M059J (cell line): ENCODE measurements at places on chromosomes 4 and X. TPM values are rescaled to one million over a fixed set of nuclear protein-coding genes. Genes with fewer than 3 reads are reported as not detected.

MAGEB2 gene
- 0.12 and 0.22 TPM in 2 replicates for total RNA-seq

FAT1 gene
- total RNA-seq, result 67.0 and 112 TPM in 2 replicates

GAGE1 gene
- total RNA-seq, result not detected in 2 replicates

FAM114A1 gene
- 98.0 and 156 TPM in 2 replicates for total RNA-seq

STATH gene
- total RNA-seq, result not detected in 2 replicates

SPANXN3 gene
- total RNA-seq, result not detected in 2 replicates

TMEM150C gene
- total RNA-seq, result 1.8 and 4.0 TPM in 2 replicates

NPFFR2 gene
- not detected in 2 replicates for total RNA-seq

ERAS gene
- total RNA-seq, result not detected in 2 replicates

MAGED4B gene
- total RNA-seq, result 1.2 and 51.7 TPM in 2 replicates

CPEB2 gene
- 5.5 and 6.2 TPM in 2 replicates for total RNA-seq

CTAG1A gene
- total RNA-seq, result not detected in 2 replicates

USP26 gene
- total RNA-seq, result not detected in 2 replicates

TRIML2 gene
- total RNA-seq, result 0.27 and 1.0 TPM in 2 replicates

DNA sequence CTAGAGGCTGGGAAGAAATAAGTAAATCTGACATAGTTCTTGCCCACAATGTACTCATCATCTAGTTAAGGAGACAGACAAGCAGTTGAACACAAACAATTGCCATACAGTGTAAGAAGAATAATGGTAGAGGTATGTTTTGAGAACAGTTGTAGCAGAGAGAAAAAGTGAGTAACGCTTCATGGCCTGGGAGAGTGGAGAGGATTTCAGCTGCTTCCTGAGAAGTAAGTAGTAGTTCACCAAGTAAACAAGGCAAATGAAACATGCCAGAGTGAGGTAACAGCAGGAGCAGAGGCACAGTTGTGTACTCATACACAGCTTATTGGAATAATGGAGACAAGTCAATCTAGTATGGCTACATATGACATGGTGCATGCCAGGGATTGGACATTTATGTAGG is 53.6 kb upstream of the RAP2C start:
- DNase-seq, result no peak

DNA sequence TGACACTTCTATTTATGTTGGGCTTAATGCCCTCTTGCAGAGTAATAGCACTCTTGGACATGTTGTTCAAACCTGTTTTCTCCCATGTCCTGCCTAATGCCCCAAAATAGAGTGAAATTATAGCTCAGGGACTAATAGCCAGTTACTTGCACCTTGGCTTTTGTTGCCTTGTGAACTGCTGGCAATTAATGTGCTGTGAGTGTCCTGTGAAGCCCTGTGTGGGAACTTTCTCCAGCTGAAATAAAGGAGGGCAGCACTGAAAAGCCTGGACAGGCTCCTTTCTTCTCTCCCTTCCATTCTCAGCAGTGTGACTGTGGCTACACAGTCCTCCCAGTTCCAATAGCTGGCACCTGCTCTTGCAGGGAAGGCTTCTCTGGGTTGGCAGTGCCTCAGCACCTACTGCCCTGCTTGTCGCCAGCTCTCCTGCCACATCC is 72.4 kb downstream of the DCLK2 start:
- no peak for DNase-seq

- DNase-seq, result no peak
Measured at GRCh38 chrX:120269373-120270035, 18.9 kb downstream of the ZBTB33 start.

- no peak for DNase-seq
Measured at GRCh38 chr4:10008609-10009005, 12.7 kb downstream of the SLC2A9 start.

GRCh38 chrX:139204898-139205667 is 325.5 kb upstream of the F9 start:
- DNase-seq, result peak; percentile 75

DNA sequence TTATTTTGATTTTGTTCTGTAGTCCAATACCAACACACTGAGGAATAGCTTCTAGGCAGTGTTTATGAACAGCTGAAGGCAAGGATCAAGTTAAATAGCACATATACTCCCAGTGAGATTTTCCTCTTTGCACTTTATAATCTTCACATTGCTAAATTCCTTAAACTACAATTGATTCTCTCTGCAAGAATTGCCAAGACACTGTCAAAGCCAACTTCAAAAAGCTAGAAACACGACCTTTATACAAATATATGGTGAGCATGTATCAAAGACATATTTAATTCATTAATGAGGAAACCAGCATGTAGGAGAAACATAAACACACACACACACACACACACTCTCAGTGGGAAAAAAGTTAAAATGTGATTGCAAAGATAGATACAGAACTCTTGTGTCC is 86.4 kb upstream of the FAM9C start:
- DNase-seq, result no peak

GRCh38 chr4:126441173-126442035 is 1126.6 kb downstream of the FAT4 start:
- peak; percentile 5 for DNase-seq

- peak; percentile 57 for DNase-seq
Measured at GRCh38 chr4:15239866-15240265, 188.0 kb upstream of the C1QTNF7 start.

DNA sequence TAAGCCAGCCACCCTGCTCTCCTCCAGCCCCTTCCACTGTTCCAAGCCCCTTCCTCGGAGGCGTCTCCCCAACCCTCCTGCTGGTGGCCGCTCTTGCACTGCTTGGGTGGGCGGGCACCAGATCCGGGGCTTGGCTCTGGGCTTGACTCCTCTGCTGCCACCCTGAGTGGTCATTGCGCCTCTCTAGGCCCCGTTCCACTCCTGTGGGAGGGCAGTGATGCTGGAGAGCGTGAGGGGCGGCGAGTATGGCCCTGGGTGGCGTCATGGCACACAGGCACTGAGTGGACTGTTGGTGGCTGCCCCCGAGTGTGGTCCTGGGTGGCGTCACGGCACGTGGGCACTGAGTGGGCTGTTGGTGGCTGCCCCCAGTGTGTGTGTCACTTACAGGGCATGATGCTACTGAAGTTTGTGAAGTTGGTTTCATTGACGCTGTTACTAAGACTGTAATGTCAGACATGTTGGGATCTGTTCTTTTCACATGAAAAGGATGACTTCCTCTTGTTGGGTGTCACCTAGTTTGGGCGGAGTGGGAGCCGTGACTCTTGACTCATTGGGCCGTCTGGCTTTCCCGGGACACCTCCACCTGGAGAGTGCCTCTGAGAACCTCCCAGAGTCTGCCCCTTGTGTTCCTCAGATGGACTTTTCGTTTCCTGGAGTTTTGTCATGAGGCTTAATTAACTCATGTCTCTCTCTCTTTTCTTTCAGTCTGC is 55.9 kb upstream of the HGFAC start:
- DNase-seq, result no peak

DNA sequence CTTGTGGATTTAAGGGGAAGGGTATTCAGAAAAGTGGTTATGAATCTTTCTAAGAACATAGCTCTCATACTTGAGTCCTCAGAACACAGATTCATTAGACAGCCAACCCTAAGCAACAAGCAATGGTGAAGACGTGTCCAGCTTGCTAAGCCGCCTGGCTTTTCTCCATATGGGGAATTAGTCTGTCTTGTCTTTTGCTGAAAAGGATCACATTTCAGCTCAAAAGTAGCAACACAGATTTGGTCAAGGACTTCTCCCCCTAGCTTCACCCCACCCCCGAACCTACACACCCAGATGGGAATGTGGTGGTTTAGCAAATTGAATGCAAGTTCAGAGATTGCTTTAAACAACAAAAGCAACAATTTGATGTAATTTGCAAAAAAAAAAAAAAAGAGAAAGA is 103.3 kb upstream of the RASGEF1B start:
- no peak for DNase-seq

GRCh38 chrX:41265615-41266014 is 68.3 kb upstream of the DDX3X start:
- DNase-seq, result peak; percentile 87

- DNase-seq, result no peak
Measured at GRCh38 chr4:80927420-80927819, 103.1 kb upstream of the BMP3 start.

- DNase-seq, result no peak
Measured at GRCh38 chr4:135184715-135185114, 983.1 kb upstream of the PABPC4L start.

GRCh38 chr4:105588252-105588651 is 35.8 kb downstream of the ARHGEF38 start:
- no peak for DNase-seq

- DNase-seq, result peak; percentile 23
Measured at GRCh38 chrX:41558531-41558930, 111.4 kb downstream of the NYX start.

DNA sequence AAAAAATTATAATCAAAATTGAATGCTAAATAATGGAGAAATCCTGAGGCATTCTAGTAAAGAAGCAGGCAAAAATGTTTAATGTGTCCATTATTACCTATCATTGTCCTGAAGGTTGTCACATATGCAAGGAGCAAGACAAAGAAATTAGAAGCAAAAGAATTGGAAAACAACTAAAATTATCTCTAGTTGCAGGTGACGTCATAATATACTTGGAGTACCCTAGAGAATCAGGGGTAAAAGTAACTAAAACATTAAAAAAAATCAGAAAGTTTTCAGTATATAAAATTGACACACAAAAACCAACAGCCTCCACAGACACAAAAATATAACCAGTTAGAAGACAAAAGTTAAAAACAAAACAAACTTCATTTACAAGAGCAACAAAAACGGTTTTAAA is 21.4 kb downstream of the MAGEA1 start:
- DNase-seq, result no peak
